ENCODE measurements at places on chromosomes 12 and 14. TPM values are rescaled to one million over a fixed set of nuclear protein-coding genes. Genes with fewer than 3 reads are reported as not detected.

The PALS1 gene
- 13.2 TPM for total RNA-seq

The TSPAN11 gene
- under 0.01 TPM for total RNA-seq

The SLC6A12 gene
- not detected for total RNA-seq

The SLCO1B3 gene
- total RNA-seq = not detected
